ENCODE measurements at places on chromosomes 3 and 15. TPM values are rescaled to one million over a fixed set of nuclear protein-coding genes. Genes with fewer than 3 reads are reported as not detected.

The CCR1 gene
- total RNA-seq: 0.67 TPM

The OCA2 gene
- not detected for total RNA-seq

DNA sequence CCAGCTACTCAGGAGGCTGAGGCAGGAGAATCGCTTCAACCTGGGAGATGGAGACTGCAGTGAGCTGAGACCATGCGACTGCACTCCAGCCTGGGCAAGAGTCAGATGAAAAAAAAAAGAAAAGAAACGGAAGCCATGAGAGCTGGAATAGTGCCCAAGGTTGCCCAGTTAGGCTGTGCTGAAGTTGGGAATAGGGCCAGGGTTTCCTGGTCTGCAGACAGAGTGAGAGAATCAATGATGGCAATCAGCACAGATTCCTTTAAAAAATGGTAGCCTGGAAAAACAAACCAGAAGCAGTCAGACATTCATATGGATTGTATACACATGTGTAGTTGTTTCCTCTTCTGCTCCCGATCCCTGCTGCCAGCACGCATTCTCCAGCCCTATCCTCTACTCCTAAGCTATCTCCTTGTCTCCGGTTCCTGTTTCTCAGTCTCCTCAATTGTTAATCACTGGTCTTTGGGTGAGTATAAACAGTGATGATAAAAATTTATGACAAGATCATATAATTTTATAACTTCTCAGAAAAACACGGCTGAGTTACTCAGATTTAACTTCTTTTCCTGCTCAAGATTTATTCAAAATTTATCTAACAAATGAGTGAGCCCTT is 316.2 kb upstream of the UMPS start:
- peaks cover 5% of the 10 kb centered on the region for H3K27me3 ChIP-seq
- H3K36me3 ChIP-seq: no peaks in the 10 kb centered on the region
- H3K27ac ChIP-seq: no peak overlapping the region

- H3K4me3 ChIP-seq: peak overlapping the region; percentile 44
- peaks cover 41% of the 10 kb centered on the region for H3K36me3 ChIP-seq
- no peaks in the 10 kb centered on the region for H3K27me3 ChIP-seq
- DNase-seq: no peak
- peaks cover 85% of the 10 kb centered on the region for H3K4me1 ChIP-seq
- peak overlapping the region; percentile 89 for H3K27ac ChIP-seq
Measured at GRCh38 chr15:90564590-90564989, 34.9 kb downstream of the CRTC3 start.

GRCh38 chr3:120791913-120792312 is 49.4 kb downstream of the GTF2E1 start:
- no peaks in the 10 kb centered on the region for H3K27me3 ChIP-seq
- peaks cover 8% of the 10 kb centered on the region for H3K4me1 ChIP-seq
- H3K27ac ChIP-seq: no peak overlapping the region
- no peaks in the 10 kb centered on the region for H3K36me3 ChIP-seq
- no peak overlapping the region for H3K4me3 ChIP-seq

The ZPLD1 gene
- not detected for total RNA-seq

The GRAMD1C gene
- total RNA-seq: 0.61 TPM

The CHRNA7 gene
- total RNA-seq: not detected

The VGLL3 gene
- not detected for total RNA-seq

DNA sequence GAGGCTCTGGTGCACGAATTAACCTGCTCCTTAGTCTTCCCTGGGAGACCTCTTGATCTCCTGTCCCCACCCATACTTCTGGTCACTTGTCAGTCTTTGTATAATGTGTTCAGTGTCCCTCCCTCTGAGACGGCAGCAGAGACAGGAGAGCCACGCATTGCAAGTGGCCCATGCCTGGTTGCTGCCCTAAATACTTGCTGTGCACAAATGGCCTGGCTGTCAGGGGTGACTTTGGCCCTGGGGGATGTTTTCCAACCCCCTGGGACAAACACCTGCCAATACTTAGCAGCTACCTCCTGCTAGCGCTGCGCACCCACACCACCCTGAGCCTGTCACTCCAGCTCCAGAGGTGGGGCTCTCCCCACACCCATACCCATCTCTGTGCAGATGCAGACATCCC is 17.2 kb downstream of the KLF13 start:
- H3K27me3 ChIP-seq: no peaks in the 10 kb centered on the region
- H3K4me3 ChIP-seq: peak overlapping the region; percentile 90
- no peak for DNase-seq
- peak overlapping the region; percentile 99 for H3K27ac ChIP-seq
- H3K36me3 ChIP-seq: peaks cover 49% of the 10 kb centered on the region

- no peak overlapping the region for H3K27ac ChIP-seq
- DNase-seq: no peak
- no peak overlapping the region for H3K4me3 ChIP-seq
- no peaks in the 10 kb centered on the region for H3K27me3 ChIP-seq
Measured at GRCh38 chr3:107578523-107578922, 55.8 kb downstream of the BBX start.

The SERPINI1 gene
- 0.83 TPM for total RNA-seq

Data from activated CD8-positive, alpha-beta T cell treated with anti-CD3 and anti-CD28 coated beads for 36 hours (primary cell).